ENCODE measurements at places on chromosomes 7 and 10.

GRCh38 chr10:86205306-86206239, 161.0 kb downstream of the GRID1 start:
- DNase-seq = no peak

GRCh38 chr10:77686096-77686495, 48.5 kb upstream of the KCNMA1 start:
- no peak for DNase-seq

DNA sequence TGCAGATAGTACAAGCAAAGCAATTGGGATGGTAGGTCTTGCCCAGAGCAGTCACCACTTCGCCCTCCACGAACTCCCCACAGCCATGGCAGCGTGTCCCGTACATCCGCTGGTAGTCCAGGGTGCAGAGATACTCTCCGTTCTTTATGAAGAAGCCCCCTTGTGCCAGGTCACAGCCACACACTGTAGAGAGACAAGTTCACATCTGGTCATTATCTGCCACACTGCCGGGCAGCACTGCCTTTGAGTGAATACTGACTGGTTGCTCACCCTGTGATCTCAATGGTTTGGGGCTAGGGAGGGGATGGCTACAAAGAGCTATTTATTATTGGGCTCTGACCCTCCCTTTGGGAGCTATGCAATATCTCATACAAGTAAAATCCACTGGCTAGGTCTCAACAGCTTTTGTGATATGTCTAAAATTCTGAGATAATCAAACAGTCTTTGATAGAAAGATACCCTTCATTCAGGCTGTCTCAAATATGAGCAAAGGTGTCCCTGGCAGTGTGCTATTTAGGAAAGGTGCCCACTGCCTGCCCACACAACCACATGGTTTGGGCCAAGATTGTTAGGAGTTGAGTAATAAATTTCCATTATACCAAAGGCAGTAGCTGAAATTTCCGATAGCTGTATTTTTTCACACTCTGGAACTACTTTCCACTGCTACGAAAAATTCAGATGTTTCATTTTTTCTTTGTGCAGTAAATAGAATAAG, 82.5 kb downstream of the ABLIM1 start:
- DNase-seq = no peak

DNA sequence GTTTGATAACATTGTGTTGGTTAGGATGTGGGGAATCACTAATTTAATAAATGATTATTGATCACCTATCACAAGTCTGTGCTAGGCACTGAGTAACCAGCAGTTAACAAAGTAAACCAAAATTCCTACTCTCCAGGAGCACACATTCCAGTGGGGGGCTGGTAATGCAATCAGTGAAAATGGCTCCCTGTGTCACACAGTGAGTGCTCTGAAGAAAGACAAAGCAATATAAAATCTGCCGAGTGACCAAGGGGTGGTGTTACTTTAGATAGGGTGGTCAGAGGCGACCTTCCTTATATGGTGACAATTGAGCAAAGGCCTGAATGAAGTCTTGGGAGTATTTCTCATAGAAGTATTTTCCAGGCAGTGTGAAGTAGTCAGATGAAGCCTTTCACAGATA, 13.6 kb upstream of the SMC3 start:
- DNase-seq = no peak

DNA sequence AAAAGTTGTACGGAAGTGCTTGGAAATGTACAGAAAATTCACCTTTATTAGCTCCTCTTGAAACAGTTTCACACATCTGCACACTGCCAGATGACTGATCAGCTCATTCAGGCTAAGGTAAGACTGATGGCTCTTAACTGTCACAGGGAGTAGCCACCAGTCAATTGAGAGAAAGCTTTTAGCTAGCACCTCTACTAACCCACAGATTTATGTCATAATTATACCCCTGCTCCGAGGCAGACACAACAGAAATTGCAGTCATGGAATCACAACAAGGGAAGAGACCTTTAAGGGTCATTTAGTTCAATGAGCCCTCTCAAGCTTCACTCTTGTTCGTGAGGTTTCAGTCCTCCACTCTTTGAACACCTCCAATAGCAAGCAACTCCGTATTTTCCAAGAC, 235.4 kb downstream of the TRIL start:
- no peak for DNase-seq

GRCh38 chr7:4782333-4783291, 7.2 kb downstream of the AP5Z1 start:
- DNase-seq = no peak

DNA sequence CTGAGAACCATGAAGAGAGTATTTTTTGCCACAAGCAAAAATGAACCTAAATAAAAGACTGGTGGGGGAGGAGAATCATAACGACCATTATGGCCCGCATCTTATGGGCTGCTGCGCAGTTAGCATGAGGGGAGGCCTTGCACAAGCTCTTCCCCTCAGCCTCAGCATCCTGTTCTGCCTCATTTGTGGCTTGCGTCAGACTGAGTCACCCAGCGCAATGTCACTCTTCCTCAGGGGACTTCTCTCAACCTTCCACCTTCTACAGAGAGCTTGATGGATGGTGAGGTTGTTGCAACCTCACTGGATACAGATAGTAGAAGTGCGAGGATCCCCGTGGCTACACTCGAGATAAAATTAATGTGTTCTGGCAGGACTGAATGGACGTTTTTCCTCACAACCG, 16.8 kb upstream of the GPR15LG start:
- no peak for DNase-seq

- DNase-seq = peak; percentile 59
Measured at GRCh38 chr7:127629268-127629854, 11.4 kb upstream of the PAX4 start.

DNA sequence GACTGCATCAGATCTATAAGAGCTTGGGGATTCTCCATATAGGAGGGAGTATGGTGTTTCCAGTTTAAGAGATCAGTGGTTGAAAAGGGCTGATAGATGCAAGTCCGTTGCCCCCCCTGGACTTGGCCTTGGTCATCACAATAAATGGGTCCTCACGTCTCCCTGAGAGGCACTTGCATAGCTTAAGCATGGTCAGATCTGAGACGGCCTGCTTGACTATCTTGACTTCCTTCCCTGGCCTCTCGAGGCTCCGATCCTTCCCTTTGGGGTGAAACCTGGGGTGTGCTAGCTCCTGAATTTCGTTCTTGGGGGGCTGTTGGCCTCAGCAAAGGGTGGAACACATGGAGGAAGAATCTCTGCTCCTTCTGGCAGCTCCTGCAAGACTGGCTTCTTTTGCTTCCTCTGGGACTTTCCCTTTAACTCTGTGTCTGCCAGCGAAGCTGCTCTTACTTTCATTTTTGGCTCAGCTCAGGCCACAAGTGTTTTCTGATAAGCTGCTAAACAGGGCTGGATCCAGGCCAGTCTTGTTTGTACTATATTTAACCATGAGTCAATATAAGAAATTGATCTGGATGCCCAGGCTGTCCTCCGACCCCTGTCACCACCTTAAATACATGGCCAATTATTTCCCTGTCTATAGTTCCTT, 11.2 kb upstream of the ZNF485 start:
- no peak for DNase-seq

Data from nephron progenitor cell (in vitro differentiated cells).